ENCODE measurements at places on chromosomes 5 and 9. TPM values are rescaled to one million over a fixed set of nuclear protein-coding genes. Genes with fewer than 3 reads are reported as not detected.

MRPL50 gene
- 6.3 TPM for polyA plus RNA-seq

- DNase-seq, result no peak
These were observed 175.9 kb downstream of the MAN2A1 start for GRCh38 chr5:109865637-109866036.

DNA sequence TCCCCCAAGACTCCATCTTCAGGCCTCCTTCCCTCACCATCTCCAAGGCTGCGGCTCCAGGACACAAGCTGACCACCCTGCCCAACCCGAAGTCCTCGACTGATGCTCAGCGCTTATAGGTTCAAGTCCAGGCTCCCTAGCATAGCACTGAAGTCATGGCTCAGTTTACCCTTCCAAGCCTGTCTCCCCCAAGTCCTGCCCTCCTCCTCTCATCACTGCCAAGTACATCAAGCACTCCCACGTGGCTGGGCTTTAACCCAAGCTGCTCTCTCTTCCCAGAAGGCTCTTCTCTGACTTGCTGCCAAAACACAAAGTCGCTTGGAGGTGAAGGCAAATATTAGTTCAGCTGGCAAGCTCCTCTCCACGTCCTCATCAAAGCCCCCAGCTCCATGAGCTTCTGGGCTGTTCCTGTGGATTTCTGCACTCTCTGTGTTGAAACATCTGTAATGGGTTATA, 22.1 kb upstream of the MARCHF6 start:
- DNase-seq, result no peak

MORN5 gene
- polyA plus RNA-seq, result not detected

DNA sequence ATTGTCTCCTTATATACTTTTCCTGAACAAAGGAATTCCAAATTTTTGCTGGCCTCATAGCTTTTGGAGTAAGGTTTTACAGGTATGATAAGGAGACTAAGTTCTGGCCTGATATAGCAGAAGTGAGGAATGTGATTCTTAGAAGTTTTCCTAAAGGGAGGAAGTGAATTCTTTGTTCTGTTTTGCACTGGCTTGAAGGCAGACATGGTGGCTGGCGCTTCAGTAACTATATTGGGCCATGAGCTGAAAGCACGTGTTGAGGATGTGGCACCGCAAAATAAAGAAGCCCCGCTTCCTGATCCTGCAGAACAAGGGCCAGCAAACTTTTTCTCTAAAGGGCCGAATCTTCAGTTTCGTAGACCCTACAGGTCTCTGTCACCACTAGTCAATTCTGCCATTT, 224.2 kb downstream of the SNX18 start:
- no peak for DNase-seq

DNA sequence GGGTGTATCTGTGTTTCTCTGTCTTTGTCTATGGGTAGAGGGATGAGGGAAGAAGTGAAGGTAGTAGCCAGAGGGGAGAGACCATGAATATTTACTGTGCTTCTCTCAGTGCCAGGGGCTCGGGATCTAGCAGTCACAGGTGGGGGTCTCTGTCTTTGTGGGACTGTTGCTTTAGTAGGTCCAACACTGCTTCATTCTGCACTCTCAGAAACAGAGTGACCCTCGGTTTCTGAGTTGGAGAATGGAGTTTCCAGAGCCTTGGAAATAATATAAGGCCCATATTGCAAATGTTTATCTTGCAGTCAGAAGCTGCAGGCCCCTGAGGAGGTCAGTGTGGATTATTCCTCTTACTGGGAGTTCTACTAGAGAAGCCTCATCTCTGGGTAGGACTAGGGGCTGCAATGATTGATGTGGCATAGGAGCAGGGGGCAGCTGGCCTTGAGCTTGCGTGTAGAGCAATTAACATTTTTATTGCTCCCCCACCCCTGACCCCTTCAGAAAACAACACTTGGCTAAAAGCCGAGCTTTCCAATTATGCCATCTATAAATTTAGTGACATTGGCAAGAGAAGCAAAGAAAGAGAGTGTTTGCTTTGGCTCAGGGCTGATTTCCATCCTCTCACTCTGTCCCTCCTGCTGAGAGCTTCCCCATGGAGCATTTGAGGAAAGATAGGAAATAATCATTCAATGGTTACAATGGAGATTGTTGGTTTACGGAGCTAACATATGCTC, 55.0 kb upstream of the TRPC7 start:
- no peak for DNase-seq

ZER1 gene
- polyA plus RNA-seq, result 30.9 TPM

DNA sequence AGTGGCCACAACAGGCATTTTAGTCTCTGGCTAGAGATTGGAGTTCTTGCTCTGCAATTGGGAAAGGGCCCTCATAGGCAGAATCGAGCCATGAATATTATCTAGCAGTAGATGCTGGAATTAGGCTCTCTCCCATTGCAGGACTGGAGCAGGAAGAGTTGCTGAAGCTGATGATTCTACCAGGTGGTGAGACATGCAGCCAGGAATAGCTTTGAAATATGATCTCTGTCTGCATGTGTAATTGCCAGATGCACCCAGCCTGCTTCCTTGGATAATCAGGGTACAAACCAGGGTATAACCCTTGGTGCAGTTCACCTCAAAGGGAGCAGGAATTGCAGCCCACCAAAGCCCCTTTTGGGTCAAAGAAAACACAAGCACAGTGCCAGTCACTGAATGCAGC, 211.4 kb upstream of the FTMT start:
- DNase-seq, result no peak

DNA sequence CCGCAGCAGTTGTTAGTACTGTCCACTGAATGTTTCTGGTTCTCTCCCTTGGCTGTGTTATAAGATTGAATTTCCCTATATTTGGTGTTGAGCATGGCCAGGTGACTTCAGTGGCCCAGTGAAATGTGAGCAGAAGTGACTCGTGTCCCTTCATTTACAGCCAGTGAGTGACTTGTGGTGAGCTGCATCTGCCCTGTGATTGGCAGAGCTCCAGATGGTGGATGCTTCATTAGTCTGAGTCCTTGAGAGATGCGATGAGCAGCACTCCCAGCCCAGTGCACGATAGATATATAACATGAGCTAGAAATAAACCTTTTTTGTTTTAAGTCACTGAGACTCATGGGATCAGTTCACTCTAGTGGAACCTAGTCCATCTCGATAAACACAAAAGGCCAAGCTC, 19.3 kb downstream of the PCSK5 start:
- DNase-seq, result no peak

- DNase-seq, result no peak
These were observed 55.8 kb upstream of the ZFAND5 start for GRCh38 chr9:72420783-72421182.

DNA sequence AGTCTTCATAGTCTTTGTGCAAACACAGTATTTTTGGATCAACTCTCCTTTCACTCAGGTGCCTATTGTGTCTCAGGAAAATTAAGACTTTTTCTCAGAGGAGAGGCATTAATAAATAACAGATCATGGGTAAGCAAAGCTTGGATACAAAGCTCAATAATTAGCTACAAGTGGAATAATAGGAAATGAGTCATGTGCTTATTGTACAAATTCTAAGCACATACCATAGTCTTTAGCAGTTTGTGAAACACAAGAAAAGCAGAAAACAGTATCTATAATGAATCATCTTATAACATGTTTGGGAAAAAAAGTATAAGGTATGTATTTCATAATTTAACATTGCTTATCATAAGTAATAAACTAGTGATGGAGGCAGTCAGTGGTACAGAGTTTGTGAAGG, 477.0 kb downstream of the CDH10 start:
- DNase-seq, result no peak

CDKN2B gene
- polyA plus RNA-seq, result 6.3 TPM

NUP214 gene
- polyA plus RNA-seq, result 7.6 TPM

SLC6A18 gene
- polyA plus RNA-seq, result not detected

GRCh38 chr5:65062469-65063083, 293.8 kb downstream of the CWC27 start:
- DNase-seq, result no peak

Data from SK-N-SH (cell line).